T follicular helper cell (primary cell): ENCODE measurements at places on chromosomes 3 and 15.

DNA sequence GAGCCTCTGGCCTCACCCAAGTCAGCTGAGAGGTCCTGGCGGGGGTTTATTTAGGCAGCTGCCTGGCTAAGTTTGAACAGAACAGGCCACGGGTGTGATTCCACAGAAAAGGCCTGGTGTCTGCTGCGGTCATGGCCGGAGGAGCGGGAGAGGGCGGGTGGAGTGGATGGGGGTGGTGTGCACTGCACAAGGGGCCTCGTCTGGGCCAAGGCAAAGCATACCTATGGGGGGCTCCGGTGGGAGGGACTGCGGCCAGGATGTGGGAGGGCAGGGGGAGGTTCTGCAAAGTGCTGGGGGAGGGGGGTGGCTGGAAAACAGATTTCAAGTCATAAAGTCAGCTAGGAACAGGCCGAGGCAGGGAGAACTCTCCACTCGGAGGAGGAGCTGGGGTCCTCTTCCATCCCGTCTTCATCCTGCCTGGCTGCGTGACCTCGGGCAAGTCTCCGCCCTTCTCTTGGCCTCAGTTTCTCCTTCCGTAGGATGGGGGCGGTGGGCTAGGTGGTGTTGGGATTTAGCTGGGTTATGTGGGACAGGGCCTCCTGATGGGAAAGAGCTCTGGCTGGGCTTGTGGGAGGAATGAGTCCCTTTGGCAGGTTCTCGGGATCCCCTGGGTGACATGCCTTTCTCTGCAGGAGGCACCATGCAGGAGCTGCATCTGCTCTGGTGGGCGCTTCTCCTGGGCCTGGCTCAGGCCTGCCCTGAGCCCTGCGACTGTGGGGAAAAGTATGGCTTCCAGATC, 878 bp downstream of the ISLR start:
- no peak for DNase-seq

- no peak for DNase-seq
These were observed 1.5 kb downstream of the PTPN9 start for GRCh38 chr15:75577401-75578172.

DNA sequence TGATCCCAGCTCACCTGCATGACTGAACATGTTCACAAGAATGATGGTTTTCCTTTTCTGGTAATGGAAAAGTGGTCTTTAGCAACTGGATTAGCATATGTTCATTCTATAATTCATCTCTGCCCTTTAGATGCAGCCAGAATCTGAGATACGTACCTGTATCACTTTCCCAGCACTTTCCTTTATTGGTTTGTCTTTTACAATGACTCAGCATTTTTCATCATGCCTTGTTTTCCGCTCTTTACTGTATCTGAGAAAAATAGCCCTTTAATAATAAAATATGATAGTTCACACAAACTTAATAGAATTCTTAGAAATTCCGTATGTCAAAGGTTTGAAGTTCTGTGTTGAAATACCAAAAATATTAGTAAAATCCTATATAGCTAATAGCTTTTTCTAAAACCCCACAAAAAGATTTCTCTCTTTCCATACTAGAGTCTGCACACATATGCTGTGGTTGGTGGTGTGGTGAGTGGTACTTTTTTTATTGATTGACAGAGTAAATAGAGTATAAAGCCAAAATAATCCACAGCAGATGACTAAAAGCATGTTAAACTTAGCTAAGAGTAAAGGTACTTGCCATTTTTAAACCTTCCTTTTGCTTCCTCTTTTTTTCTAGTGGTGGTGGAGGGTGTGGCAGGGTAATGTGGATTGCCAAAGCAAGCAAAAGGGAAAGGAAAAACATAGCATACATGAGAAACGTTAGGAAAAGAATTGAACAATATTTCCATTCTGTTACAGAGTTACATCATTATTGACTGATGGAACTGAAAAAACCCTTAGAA, 328.9 kb upstream of the RBMS3 start:
- DNase-seq, result no peak

- no peak for DNase-seq
These were observed 244.5 kb downstream of the CD47 start for GRCh38 chr3:107846279-107846852.

DNA sequence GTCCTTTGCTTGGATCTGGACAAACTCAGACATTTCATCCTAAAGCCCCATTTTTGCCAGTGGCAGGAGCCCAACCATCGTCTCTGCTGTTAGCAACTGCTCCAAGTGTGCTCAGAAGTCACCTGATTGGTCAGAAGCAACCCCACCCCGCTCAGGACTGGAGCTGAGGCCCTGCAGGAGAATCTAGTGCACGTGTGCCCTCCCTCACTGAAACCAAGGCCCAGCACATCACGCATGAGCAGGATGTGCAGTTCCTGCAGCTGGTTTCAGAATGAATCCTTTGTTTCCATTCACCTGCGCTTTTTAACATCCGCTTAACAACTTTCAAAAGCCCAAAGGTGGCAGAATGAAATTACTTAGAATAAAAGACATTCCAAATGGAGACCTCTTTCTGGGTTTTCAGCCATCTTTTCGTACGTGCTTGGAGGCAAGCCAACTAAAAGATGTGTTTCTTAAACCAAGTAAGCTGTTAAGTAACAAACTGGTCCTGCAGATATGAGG, 81.2 kb downstream of the SRGAP3 start:
- no peak for DNase-seq

DNA sequence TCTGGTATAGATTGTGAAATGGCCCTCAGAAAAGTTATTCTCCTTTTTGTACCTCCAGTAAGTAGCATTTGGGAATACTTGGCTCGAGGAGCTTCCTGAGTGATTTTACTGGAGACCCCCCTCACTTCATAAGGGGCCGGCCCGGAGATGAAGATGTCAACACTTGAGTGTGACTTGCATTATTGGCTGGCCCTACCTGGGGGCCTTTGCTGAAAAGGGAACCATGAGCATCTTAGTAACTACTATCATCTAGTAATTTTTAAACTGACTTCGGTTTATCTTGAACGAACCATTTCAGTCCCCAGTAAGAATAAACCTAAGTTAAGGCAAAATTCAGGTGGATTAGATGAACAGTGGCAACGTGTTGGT, 1.3 kb downstream of the FAIM start:
- DNase-seq, result no peak

- DNase-seq, result no peak
These were observed 69.5 kb upstream of the MEF2A start for GRCh38 chr15:99496302-99496629.

DNA sequence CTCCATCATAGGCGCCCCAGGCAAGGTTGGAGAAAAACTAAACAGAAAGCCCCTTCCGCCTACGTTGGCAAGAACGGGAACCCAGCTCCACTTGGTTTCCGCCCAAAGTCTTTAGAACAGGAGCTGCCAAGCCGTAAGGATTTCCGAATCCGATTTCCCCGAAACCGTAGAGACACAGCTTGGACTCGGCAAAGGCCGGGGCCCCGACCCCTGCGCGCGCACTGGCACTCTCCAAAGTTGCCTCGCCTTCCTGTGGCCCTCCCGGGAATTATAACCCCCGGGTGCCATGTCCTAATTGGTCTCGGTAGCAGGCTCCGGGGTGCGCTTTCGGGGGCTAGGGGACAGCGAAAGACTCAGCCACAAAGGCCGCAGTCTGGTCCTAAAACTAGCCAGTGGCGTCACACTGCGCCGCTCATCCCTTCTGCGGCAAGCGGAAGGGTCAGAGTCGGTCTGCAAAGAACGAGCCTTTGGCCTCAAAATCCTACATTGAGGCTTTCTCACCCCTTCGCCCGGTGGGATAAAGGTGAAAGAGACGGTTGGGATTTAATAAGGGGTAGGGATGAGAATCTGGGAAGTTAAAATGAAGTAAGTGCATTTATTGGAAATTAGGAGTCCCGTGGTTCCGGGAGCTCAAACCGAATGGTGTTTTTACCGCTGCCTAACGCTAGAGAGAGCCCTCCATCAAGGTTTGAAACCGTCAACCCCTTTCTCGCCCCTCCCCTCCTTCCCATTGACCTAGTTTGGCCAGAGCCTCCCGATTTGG, 6.8 kb downstream of the BCL6 start:
- peak; percentile 46 for DNase-seq

- DNase-seq, result peak; percentile 48
These were observed 9.5 kb downstream of the CHSY1 start for GRCh38 chr15:101242160-101242998.

DNA sequence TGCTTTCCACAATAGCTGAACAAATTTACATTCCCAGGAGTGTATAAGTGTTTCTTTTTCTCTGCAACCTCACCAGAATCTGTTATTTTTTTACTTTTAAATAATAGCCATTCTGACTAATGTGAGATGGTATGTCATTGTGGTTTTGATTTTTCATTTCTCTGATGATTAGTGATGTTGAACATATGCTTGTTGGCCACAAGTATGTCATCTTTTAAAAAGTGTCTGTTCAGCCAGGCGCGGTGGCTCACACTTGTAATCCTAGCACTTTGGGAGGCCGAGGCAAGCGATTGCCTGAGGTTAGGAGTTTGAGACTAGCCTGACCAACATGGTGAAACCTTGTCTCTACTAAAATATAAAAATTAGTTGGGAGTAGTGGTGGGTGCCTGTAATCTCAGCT, 619.3 kb downstream of the SI start:
- no peak for DNase-seq

GRCh38 chr3:127544803-127545201, 45.7 kb downstream of the TPRA1 start:
- DNase-seq, result no peak

GRCh38 chr15:98724048-98724447, 75.7 kb downstream of the IGF1R start:
- no peak for DNase-seq

DNA sequence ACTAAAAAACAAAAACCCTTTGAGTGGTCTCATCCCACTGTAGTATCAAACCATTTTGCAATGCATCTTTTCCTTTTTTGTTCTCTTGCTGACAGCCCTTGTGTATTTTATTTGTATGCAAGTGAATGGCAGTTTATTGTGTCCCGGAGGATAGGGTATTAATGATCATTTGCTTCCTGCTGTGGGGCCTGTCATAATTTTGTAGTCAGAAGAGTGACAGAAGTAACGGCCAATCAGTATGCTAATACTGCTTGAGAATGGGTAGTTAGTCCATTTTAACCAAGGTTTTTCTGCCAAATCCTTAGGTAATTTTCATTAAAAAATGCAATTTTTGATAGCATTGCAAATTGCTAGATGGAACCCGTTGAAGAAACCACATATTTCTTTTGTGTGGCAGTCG, 75.5 kb upstream of the PLSCR5 start:
- no peak for DNase-seq

DNA sequence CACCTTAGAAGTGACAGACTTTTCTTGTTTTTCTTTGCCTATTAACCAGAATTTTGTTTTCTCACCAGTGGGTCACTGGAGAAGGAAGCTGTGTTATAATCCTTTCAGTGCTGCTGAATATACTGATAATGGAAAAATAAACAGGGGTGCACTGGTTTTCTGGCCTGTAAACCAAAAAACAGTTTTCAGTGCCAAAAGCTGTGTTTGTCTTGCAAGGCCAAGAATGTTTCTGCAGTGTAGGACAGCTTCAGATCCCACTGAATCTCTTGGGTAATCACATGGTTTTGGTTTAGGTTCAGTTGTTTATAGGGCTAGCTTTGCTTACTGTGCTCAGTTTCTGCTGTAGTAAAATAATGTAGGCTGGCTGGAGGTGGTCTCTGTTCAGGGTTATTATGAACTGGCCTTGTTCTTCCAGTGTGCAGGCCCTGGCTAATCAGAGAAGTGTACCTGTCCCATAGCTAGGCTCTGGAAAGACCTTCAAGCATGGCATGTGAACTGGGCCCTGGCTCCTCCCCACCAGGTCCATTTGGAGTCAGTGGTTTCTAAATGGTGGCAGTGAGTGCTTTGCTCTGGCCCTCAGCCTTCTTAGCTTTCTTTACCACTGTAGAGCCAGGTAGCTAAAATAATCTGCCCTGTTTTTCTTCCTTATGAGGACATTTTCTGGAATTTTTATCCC, 18.7 kb downstream of the PDE8A start:
- no peak for DNase-seq

DNA sequence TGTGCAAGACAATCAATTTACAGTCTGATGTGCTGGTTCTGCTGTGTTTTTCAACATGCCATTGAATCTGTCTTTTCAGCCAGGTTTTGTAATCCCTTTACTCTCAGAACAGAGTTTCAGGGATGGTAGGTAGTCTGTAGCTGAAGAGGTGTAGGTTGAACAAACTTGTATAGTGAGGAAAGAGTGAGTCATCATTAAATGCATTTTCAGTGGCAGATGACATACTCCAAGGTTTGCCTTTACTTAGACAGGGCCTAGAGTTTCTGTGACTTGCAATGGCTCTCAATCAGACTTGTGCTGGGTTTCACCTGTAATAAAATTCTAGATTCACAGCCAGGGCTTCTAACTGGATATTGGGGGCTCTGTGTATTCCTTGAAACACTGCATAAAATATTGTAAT, 94.6 kb downstream of the CYP19A1 start:
- no peak for DNase-seq

GRCh38 chr3:21290557-21290956, 460.5 kb downstream of the ZNF385D start:
- DNase-seq, result no peak

GRCh38 chr3:119433613-119434325, 29.6 kb downstream of the TMEM39A start:
- no peak for DNase-seq

GRCh38 chr15:80777826-80778620, 1.1 kb upstream of the CEMIP start:
- no peak for DNase-seq

DNA sequence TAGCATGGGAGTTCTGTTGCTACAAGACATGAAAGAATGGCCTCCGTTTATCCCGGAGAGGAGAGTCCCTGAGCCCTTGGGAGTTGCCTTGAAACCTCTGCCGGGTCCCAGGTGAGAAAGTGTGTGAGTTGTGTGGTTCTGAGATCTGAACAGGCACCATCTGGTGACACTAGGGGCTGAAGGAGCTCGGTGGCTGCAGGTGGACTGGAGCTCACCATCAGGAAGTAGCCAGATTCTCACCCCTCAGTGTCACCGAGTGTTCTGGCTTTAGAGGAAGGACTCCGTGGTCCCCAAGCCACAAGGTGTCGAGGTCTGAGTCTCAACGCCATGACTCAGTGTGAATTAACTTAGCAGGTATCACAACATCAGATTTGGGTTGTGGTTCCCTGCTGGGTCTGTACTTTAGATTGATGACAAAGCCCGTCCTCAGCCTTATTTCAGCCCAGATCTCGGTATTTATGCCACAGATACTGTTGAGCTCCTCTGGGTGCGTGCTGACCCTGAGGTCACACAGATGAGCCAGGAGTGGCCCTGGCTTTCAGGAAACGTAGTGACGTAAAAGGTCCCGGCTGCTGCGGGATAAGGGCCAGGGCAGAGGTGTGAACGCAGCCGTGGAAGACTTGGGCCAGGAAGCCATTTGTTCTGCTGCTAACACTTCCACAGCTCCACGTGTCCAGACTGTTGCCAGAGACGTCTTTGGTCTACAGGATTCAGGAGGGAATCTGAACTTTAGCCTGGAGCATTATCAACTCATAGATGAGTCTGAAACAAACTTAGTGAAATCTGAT, 54.4 kb downstream of the PGPEP1L start:
- no peak for DNase-seq

GRCh38 chr3:125319765-125320164, 55.4 kb downstream of the ZNF148 start:
- DNase-seq, result no peak

DNA sequence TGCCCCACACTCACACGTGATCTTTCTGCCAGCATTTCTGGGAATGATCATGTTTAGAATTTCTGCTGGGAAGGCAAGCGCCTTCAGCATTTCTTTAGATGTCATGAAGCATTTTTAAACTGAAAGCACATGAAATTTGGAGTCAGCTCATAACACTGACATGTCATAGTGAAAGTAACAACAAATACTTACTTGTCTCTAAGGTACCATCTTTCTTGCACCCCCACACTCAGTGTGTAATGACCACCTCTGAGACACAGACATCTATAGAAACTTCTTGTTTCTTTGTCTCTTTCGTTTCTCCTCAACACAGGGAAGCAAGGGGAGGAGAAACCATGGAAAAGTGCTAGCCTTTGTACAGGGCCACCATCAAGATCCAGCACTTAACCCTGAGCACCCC, 171.7 kb downstream of the RORA start:
- DNase-seq, result no peak
